ENCODE measurements at places on chromosomes 12 and 14. TPM values are rescaled to one million over a fixed set of nuclear protein-coding genes. Genes with fewer than 3 reads are reported as not detected.

DNA sequence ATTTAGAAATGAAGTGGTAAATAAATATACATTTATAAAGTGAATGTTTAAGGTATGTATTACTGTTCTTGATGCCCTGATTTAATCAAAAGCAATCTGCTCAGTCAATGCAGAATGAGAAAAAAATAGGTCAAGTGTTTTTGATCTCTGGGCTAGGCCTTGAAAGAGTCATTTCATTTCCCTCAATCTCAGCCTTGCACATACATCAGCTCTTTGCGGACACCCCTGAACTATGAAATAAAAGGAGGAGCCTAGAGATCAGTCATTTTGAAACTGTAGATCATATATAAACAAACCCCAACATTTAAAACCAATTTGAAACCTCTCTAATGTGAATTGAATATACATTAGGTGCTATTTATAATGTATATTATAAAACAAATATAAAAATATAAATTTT lies 42.5 kb downstream of the ATG2B start:
- no peaks in the 10 kb centered on the region for H3K27me3 ChIP-seq
- no peak overlapping the region for H3K27ac ChIP-seq
- peaks cover under 1% of the 10 kb centered on the region for H3K36me3 ChIP-seq
- no peak overlapping the region for H3K4me3 ChIP-seq
- H3K4me1 ChIP-seq = no peaks in the 10 kb centered on the region

DNA sequence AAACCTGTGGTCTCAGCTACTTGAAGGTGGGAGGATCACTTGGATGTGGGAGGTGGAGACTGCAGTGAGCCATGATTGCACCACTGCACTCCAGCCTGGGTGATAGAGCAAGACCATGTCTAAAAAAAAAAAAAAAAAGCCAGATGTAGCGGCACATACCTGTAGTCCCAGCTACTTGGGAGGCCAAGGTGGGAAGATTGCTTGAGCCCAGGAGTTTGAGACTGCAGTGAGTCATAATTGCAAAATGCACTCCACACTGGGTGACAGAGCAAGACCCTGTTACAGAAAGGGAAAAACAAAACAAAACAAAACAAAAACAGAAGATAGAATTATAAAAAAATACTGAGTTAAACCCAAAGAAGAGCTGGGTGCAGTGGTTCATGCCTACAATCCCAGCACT lies 29.1 kb upstream of the APOF start:
- H3K27me3 ChIP-seq = no peaks in the 10 kb centered on the region
- H3K27ac ChIP-seq = no peak overlapping the region
- H3K4me3 ChIP-seq = no peak overlapping the region
- no peak for DNase-seq
- H3K4me1 ChIP-seq = no peaks in the 10 kb centered on the region

Gene SLC4A8
- 1.9 TPM for total RNA-seq

- H3K27me3 ChIP-seq = no peaks in the 10 kb centered on the region
- no peak overlapping the region for H3K4me3 ChIP-seq
- peaks cover 9% of the 10 kb centered on the region for H3K4me1 ChIP-seq
- no peak overlapping the region for H3K27ac ChIP-seq
- DNase-seq = no peak
Observed at GRCh38 chr12:103909811-103910210, 20.4 kb upstream of the HSP90B1 start.

- no peak for DNase-seq
- no peak overlapping the region for H3K4me3 ChIP-seq
- no peaks in the 10 kb centered on the region for H3K27me3 ChIP-seq
- H3K4me1 ChIP-seq = no peaks in the 10 kb centered on the region
Observed at GRCh38 chr12:40215982-40216381, 8.8 kb upstream of the LRRK2 start.

Gene DLST
- total RNA-seq = 72.4 TPM

GRCh38 chr12:107891967-107892366 lies 117.5 kb downstream of the ASCL4 start:
- no peak for DNase-seq
- no peaks in the 10 kb centered on the region for H3K4me1 ChIP-seq
- no peaks in the 10 kb centered on the region for H3K27me3 ChIP-seq
- no peaks in the 10 kb centered on the region for H3K36me3 ChIP-seq
- H3K27ac ChIP-seq = no peak overlapping the region
